Neural progenitor cell (in vitro differentiated cells): ENCODE measurements at places on chromosomes 5 and 9. TPM values are rescaled to one million over a fixed set of nuclear protein-coding genes. Genes with fewer than 3 reads are reported as not detected.

GRCh38 chr9:99894826-99895225 lies 11.6 kb upstream of the STX17 start:
- no peak for DNase-seq

DNA sequence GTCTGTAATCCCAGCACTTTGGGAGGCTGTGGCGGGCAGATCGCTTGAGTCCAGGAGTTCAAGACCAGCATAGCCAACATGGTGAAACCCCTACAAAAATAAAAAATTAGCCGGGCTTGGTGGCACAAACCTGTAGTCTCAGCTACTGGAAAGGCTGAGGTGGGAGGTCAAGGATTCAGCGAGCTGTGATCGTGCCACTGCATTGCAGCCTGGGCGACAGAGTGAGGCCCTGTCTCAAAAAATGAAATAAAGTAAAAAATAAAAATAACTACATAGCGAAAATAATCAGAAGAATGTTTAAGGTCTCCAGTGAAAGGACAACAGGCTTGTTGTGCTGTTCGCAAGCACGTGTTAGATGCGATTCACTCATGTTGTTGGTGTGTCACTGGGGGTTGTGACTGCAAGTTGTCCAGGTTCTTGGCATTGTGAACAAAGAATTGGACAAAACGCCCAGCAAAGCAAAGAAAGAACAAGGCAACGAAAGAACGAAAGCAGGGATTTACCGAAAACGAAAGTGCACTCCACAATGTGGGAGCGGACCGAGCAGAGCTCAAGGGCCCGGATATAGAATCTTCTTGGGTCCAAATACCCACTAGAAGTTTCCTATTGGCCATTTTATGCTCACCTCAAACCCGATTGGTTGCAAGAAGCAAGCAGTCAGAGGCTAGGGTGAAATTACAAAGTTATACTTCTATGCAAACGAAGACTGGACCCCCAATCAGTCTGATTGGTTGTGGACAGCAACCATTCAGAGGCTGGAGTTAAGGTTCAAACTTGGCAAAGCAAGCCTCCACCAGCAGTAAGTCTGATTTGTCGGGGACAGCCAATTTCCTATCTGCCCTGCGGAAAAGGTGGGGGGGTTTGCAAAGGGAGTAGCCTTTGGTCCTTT lies 844 bp upstream of the MCCC2 start:
- DNase-seq: no peak

- no peak for DNase-seq
Observed at GRCh38 chr9:133144904-133145851, 18.5 kb downstream of the GBGT1 start.

The AGXT2 gene
- not detected in 2 replicates for total RNA-seq

DNA sequence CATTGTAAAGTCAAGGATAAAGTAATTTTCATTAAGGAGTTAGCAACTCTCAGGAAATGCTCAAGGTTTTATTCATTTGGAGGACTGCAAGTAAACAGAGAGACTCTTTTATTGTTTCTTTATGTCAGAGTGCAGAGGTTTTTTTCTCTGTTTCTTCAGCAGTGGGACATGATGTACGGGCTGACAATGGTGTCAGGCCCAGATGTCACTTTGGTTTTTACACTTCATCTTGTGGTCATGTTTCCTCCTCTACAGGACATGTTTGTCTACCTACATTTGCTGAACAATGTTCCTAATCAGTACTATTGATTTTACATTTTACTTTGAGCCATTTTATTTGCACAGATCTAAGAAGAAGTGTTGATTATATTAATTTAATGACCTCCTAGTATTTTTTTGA lies 72.8 kb upstream of the PARP8 start:
- DNase-seq: no peak

DNA sequence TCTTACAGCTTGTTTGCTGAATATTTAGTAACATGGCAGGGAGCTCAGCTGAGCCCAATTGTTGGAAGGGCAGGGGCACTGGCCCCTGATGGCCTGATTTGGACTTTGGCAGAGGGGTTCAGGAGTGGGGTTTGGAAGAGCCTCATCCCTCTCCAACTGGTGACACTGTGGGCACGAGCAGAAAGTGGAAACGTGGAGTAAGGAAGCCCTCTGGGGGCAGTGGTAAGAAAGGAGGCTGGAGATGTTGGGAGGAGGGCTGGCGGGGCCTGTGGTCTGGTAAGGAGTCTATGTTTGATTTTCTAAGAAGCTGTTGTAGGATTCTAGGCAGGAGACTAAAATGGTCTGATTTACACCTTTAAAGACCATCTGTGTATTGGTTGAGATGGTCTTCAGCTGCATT lies 208.9 kb downstream of the HSPA4 start:
- DNase-seq: no peak

- DNase-seq: no peak
Observed at GRCh38 chr9:121274851-121275250, 6.9 kb downstream of the GSN start.

The ADAMTS13 gene
- 2.4 and 6.1 TPM in 2 replicates for total RNA-seq

DNA sequence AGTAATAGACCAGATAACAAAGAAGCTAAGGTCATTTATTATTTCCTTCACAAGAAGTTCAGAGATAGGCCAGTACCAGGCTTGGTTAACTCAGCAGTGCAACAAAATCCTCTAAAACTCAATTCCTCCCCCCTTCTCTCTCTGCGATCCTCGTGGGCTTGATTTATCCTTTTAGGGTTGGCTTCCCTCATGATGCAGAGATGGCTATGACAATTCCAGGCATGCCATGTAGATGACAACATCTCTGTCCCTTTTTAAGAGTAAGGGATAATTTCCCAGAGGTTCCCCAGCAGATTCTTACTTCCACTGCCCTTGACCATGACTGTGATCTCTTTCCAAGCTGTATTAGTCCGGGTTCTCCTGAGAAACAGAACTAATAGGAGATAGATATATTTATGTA lies 28.7 kb upstream of the DAP start:
- no peak for DNase-seq

DNA sequence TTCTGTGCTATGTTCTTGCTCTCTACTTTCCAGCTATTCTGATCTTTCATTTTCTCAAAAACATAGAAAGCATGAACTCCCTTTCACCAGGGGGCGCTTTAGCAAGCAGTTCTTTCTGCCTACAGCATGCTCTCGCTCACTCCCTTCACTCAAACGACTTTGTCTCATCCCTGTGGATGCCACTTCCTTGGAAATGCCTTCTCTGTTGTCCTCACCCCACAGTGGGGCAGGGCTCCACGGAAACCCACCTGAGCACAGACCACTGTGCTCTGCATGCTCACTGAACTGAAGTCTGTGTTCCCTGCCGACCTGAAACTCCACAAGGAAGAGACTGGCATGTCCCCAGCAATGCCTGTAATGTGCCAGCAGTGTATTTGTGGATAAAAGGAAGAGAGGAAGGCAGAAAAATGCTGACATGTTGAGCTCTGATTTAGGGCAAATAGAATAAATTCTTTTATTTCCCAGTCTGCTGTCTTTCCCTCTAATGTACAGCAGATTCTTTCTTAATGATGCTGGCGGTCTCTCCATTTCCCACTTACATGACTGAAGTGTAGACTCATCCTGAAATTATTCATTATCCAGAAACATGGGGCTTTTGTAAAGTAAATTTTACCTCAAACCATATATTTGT lies 4.9 kb upstream of the ROR2 start:
- peak; percentile 83 for DNase-seq

- no peak for DNase-seq
Observed at GRCh38 chr9:21624675-21625644, 142.8 kb upstream of the IFNE start.

- no peak for DNase-seq
Observed at GRCh38 chr5:76299592-76299991, 103.5 kb upstream of the IQGAP2 start.

The CARTPT gene
- not detected in 2 replicates for total RNA-seq

GRCh38 chr9:14418301-14418940 lies 104.5 kb upstream of the NFIB start:
- DNase-seq: no peak

GRCh38 chr9:132975961-132976360 lies 2.5 kb upstream of the GFI1B start:
- DNase-seq: no peak

DNA sequence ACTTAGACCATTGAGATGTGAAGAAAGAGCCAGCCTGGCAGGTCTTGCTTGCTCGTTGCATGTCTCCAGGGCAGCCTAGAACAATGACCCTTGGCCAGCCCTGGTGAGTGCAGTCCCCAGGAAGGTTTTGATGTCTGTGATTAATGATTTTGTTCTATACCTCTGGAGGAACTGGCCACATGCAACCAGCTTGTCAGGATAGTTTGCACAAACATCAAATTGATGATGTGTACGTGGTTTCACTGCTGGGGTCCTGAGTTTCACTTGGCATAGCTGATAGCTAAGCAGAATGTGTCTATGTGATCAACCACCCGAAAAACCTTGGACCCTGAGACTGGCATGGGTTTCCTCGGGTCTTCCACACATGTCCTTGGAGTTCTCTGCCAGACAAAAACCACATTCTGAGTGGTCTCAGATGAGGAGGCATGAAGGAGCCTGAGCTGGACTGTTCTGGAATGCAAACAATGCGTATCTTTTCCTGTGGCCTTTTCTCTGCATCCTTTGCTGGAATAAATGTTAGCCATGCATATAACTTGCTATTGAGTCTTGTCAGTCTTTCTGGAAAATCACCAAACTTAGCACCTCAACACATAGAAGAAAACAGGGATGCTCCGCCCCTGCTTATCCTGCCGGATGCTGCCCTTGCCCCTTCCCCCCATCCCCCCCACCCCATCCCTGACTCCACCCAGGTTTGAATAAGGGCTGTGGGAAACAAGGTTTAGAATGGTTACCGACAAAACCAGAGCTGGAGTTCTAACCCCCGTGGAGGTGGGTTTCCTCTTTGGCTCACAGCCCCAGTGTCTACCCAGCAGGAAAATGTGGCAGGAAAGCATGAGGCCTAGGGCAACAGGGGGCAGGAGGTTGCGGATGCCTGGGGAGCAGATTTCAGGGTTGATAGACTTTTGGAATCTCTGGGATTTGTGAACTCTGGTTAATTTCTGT lies 50.1 kb upstream of the ANKRD33B start:
- DNase-seq: peak; percentile 52

The SECISBP2 gene
- total RNA-seq: 90.0 and 118 TPM in 2 replicates

DNA sequence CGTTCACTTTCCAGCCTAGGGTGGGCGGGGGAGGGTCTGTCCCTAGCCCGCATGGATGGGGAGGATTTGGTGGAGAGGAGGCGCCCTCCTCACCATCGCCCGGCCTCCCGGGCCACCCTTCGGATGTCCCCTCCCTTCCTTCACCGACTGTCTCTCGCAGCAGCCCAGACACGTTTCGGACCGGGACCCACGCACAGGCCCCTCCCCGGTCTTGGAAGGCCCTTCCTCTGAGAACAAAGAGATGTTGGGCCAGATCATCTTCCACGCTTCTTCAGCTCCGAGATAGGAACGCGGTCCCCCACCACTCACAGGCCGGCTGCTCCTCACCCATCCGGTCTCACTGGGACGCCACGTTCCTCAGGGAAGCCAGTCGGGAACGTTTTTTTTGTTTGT lies 640 bp upstream of the DPM2 start:
- no peak for DNase-seq

- peak; percentile 61 for DNase-seq
Observed at GRCh38 chr9:137222190-137223077, at the start of gene RNF208. Gene RNF208, minus strand, starts transcription at chr9:137222240. Its CDS starts 1,028 bp downstream, at chr9:137221212.

The MTAP gene
- 15.2 and 21.6 TPM in 2 replicates for total RNA-seq

The PTGER4 gene
- 0.65 TPM in 1 of 2 replicates, not detected in the other for total RNA-seq

DNA sequence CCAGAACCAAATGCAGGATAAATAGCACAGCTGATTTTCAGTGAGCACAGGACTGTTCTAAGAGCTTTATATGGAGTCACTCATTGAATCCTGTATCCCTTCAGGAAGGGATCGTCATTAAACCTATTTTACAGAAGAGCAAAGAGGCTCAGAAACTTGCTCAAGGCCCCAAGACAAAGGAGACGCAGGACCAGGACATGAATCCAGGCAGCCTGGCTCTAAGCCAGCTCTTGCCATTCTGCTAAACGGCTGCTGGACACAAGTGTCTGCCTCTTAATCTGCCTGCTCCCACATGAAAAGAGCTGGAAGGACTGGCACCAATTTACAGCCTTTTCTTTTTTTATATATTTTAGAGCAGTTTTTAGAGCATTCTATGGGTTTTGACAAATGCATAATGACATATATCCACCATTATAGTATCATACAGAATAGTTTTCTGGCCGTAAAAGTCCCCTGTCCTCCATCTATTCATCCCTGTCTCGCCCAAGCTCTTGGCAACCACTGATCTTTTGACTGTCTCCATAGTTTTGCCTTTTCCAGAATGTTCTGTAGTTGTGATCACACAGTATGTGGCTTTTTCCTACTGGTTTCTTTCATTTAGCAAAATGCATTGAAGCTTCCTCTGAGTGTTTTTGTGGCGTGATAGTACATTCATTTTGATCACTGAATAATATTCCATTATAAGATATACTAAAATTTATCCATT lies 37.5 kb downstream of the RETREG1 start:
- DNase-seq: peak; percentile 40

GRCh38 chr9:98993570-98993945 lies 49.9 kb downstream of the COL15A1 start:
- no peak for DNase-seq

DNA sequence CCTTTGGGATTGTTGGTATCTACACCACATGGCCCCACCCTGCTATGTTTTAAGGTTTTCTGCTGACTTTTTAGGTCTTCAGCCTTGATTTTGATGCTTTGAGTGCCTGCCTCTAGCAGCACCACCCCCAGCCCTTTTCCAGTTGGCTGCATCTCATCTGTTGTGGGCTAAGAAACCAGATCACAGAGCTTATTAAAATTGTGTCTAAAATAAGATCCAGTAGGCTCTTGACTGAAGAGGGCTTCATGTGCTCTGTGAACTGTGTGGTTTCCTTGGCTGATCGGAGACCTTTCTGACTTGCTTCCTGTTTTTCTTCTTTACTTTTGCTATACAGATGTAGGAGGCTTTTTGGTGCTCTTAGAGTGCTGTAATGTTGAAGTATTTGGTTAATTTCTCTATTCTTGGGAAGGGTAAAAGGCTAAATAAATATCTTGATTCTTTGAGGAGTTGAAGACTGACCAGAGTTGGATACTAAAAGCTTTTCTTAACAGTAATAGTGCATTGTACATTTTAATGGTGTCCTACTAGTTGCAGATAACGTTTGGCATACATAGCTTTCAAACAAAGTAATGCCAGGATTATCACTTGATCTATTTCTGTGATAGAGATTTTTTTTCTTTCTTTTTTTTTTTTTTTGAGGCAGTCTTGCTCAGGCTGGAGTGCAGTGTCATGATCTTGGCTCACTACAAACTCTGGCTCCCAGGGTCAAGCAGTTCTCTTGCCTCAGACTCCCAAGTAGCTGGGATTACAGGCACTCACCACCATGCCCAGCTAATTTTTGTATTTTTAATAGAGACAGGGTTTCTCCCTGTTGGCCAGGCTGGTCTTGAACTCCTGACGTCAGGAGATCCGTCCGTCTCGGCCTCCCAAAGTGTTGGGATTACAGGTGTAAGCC lies 4.5 kb downstream of the UBE2D2 start:
- no peak for DNase-seq
